Fibroblast of villous mesenchyme (primary cell): ENCODE measurements at places on chromosomes 6 and 20. TPM values are rescaled to one million over a fixed set of nuclear protein-coding genes. Genes with fewer than 3 reads are reported as not detected.

BPI gene
- not detected in 2 replicates for total RNA-seq

DOK5 gene
- total RNA-seq, result under 0.01 and 1.3 TPM in 2 replicates

SLC17A1 gene
- total RNA-seq, result not detected in 2 replicates

PARD6B gene
- 1.6 and 6.5 TPM in 2 replicates for total RNA-seq

TNFRSF21 gene
- 39.3 and 43.2 TPM in 2 replicates for total RNA-seq

SUMO4 gene
- total RNA-seq, result 2.6 TPM in 2 replicates

DNAJC5 gene
- 51.2 and 61.7 TPM in 2 replicates for total RNA-seq

CDH26 gene
- total RNA-seq, result 0.32 and 0.86 TPM in 2 replicates

DACT2 gene
- not detected in 2 replicates for total RNA-seq

PRDM1 gene
- 29.6 and 39.7 TPM in 2 replicates for total RNA-seq

PNISR gene
- total RNA-seq, result 44.8 and 82.0 TPM in 2 replicates

TFAP2D gene
- total RNA-seq, result not detected in 2 replicates

NKX2-4 gene
- not detected in 2 replicates for total RNA-seq

RMND1 gene
- total RNA-seq, result 30.0 and 30.7 TPM in 2 replicates
